ENCODE measurements at places on chromosomes 3 and 15.

DNA sequence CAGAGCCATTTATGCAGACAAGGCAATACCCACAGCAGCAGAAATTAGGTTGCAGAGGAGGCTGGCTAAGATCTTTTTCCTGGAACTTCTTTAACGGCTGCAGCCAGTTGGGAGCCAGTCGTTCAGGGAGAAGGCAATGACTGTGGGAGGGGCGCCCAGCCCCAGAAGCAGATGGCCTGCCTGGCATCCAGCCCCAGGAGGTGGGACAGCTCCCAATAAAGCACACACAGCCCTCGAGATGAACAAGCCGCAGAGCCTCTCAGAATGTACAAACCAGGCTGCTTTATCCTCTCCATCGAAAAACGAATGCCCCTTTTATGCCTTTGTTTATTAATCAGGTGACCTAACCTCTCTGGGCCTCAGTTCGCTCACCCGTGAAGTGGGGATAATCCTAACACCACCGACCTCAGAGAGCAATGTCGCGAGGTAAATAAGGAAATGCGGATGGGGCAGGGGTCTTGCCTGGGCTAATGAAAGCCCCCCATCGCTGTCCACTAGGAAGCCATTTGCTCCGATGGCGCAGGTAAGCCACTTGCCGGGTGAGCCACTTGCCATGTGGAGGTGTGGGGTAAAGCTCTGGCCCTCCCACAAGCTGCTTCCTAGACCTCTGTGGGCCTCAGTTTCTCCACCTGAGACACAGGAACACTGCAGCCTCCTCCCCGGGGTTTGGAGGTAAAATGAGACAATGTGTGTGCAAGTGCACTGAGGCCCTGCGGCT is 35.8 kb downstream of the MGLL start:
- no peak for DNase-seq

GRCh38 chr3:134427400-134428111 is 53.3 kb upstream of the AMOTL2 start:
- no peak for DNase-seq

GRCh38 chr3:113695786-113696645 is at the start of gene USF3:
Gene USF3 (minus strand): TSS chr3:113696642. CDS start chr3:113674878, 21,764 bp downstream.
- peak; percentile 61 for DNase-seq

DNA sequence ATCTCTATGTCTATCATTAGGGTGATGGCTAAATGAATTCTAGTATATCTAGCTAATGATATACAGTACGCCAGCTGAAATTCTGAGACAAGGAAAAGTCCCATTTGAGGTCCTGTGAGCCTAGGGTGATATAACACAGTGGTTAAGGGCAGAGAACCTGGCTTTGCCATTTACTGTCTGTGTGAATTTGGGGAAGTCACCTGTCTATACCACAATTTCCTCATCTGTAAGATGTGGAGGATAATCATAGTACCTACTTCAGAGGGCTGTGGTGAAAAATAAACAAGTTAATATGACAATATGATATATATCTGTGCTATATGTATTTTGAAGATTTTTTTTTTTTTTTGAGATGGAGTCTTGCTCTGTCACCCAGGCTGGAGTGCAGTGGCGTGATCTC is 9.8 kb upstream of the ANKDD1A start:
- DNase-seq, result no peak

GRCh38 chr3:39505866-39506742 is 38.6 kb downstream of the MOBP start:
- no peak for DNase-seq

DNA sequence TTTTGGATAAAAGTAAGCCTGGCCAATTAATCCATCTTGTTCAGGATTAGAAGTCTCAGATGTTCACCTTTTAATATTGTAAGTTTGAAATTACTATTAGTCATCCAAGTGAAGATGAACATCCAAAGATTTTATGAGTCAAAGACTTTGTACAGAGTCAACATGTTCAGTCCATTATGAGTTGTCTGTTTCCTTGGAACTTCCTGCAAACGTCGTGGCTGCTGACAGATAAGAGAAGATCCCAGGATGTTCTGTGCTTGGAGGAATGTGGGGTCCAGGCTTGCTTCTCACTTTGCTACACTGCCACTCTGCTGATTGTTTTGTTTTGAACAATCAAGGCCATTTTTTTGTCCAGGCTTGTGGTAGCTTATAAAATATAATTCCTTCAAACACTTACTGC is 74.3 kb upstream of the SLCO2A1 start:
- no peak for DNase-seq
